ENCODE measurements at places on chromosomes 2 and 18.

- DNase-seq = no peak
Measured at GRCh38 chr18:13501891-13502290, 224.5 kb downstream of the FAM210A start.

- no peak for DNase-seq
Measured at GRCh38 chr2:19720306-19720705, 181.5 kb downstream of the TTC32 start.

- DNase-seq = no peak
Measured at GRCh38 chr2:190181123-190181669, 118.7 kb upstream of the MSTN start.

DNA sequence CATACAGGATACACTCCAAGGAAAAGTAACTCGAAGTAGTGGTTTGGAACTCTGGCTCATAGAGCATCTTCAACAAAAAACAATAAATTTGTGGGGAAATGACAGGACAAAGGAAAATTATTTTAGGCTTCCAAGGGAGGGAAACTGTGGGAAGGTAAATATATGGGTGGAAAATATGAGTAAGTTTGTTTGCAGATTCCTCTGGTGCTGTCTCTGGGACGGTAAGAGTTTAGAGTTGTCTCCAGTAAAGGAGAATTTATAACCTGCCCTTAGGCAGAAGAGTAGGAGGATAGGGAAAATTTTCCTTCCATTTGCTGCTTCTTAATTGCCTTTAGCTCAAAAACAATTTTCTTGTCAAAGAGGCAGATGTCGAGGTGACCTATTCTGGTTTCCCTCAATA, 19.3 kb downstream of the HNMT start:
- DNase-seq = no peak

- DNase-seq = no peak
Measured at GRCh38 chr2:74502147-74502719, 2.8 kb upstream of the LBX2 start.

DNA sequence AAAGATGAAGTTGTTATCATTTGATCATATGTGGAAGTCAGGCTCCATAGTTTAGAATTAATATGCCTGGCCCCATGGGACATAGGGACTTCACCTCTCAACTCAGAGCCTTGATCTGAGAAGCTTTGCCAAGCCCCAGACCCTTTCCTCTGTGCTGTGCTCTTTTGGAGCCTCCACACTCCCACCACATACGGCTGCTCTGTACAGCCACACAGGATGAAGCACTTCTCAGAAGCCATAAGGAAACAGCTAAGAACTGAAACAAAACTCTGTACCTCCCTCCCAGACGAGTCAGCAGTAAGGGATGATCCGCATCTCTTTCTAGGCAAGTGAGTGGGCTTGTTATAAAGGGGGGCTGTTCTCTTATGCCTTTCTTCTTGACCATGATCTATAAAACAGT, 66.5 kb downstream of the CAB39 start:
- no peak for DNase-seq

DNA sequence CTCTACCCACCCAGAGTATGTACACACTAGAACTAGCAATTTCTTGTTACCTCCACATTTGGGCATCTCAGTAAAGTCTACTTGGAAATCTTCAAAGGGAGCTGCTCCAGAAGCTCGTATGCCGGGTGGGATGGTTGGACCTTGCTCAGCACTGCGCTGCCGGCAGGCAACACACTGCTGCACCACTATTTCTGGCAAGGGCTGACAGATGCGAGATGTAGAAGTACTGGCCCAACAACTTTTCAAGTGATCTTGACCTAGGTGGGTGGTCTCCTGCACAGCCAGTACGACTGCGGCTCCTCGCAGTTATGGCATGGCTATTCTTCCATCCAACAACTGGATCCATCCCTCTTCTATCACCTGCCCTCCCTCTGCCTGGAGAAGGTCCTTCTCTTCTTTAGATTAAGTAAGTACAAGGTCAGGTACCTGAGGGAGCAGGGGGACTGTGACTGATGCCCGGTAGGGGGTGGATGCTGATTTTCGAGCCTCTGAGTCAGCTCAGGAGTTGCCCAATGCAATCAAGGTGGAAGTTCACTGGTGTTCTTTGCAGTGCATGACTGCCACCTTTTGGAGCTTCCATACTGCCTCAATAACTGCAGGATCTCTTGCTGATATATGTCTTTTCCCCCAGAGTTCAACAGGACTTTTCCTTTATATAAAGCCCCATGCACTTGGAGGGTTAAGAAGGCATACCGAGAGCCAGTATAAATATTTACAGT, 100.4 kb upstream of the SLC1A4 start:
- DNase-seq = no peak

- peak; percentile 20 for DNase-seq
Measured at GRCh38 chr2:46878886-46879285, 36.7 kb downstream of the MCFD2 start.

- DNase-seq = no peak
Measured at GRCh38 chr2:219965287-219966194, 338.1 kb downstream of the SLC4A3 start.

GRCh38 chr2:106189325-106189724, 4.8 kb downstream of the UXS1 start:
- peak; percentile 17 for DNase-seq

- no peak for DNase-seq
Measured at GRCh38 chr2:62774555-62775366, 69.2 kb downstream of the EHBP1 start.

GRCh38 chr2:160646684-160647444, 153.3 kb upstream of the RBMS1 start:
- no peak for DNase-seq

- DNase-seq = no peak
Measured at GRCh38 chr2:98561018-98561417, 47.3 kb downstream of the COA5 start.

DNA sequence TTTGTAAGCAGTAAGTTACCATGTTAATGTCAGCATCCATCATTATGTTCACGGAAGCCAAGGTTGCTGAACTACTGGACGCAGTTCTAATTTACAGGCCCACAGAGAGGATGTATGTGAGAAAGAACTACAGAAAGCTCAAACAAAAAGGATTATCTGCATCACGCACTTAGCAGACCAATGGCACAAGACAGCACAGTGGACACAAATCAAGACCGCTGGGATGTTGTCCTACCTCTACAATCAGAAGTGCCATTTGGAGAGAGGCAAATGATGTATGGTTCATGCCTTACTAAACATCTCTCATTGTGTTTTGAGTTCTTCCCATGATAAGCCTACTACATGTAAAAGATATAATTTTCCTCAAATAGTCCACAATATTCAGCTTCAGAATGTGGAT, 330.7 kb upstream of the CHAC2 start:
- no peak for DNase-seq

GRCh38 chr2:69517410-69517809, 80.2 kb upstream of the NFU1 start:
- DNase-seq = no peak

All from C1 segment of cervical spinal cord (tissue), 14 donors.